CD4-positive, CD25-positive, alpha-beta regulatory T cell (primary cell): ENCODE measurements at places on chromosomes 11 and 22.

DNA sequence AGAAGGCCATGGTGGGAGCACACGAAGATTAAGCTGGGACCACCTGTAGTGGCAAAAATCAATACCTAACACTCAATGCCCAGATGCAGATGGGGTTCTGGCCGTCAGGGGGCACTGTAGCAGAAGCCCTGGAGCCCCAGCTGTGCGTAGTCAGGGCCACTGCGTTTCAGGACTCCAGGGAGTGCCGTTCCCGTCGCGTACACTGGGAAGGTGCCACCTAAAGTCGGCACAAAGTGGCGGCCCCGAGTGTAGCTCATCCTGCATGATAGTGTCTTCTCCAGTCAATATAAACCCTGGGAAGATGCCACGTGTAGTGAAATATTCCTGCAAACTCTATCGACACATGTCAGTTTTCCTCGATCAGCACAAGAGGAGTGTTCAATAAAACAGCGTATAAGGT, 123.8 kb upstream of the NTM start:
- no peak for DNase-seq

DNA sequence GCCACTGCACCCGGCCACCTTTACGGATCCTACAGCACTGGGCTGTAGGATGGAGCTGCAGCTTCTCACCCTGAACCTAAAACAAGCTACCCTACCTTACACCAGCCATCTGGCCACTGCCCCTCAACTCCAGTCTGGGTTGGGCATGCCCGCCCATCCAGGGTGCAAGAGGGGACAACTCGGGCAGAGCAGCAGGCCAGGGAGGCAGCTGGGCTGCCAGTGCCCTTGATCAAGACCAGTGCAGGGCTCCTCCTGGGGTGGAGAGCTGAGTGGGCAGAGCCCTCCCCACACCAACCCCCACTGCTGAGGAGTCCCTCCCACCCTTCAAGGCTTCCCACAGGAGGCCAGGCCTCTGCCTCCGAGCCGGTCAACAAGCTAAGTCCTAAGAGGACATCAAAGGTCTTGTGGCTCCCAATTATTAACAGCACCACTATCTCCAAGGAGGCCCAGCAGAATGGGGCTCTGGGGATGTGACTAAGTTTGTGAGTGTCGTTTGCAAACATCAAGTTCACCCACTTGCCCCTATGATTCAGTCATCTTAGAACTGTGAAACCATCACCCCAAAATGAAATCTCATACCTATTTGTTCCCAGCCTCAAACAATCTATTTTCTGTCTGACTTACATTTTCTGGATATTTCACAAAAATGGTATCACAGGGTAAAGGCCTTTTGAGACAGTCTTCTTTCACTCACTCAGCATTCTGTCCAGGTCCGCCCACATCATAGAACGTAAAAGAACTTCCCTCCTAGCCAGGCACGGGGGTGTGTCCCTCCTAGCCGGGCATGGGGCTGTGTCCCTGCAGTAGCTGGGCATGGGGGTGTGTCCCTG, 11.0 kb downstream of the GATD1 start:
- DNase-seq = no peak

GRCh38 chr11:13205486-13205885, 72.1 kb upstream of the BMAL1 start:
- DNase-seq = no peak

DNA sequence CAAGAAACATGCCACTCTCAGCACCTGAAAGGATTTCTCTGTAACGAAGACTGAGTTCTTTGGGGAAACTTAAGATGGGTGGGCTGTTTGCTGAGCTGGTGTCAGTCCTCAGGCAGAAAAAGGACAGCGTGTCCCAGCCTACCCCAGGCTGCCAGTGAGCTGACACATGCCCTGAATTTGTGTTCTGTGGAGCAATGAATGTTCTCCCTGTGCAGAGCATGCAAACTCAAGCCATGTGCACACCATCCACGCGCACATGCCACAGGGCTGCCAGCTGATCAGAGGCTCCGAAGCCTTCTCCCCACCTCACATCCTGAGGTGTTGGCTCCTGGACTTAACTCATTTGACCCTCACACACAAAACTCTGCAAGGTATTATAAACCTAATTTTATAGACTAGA, 104.9 kb downstream of the KCNC1 start:
- DNase-seq = no peak

- DNase-seq = peak; percentile 88
Measured at GRCh38 chr11:67505605-67506396, 638 bp upstream of the PITPNM1 start.

- no peak for DNase-seq
Measured at GRCh38 chr22:17744430-17744829, 29.8 kb downstream of the BID start.

- DNase-seq = no peak
Measured at GRCh38 chr22:30989474-30989873, 20.4 kb downstream of the TUG1 start.

DNA sequence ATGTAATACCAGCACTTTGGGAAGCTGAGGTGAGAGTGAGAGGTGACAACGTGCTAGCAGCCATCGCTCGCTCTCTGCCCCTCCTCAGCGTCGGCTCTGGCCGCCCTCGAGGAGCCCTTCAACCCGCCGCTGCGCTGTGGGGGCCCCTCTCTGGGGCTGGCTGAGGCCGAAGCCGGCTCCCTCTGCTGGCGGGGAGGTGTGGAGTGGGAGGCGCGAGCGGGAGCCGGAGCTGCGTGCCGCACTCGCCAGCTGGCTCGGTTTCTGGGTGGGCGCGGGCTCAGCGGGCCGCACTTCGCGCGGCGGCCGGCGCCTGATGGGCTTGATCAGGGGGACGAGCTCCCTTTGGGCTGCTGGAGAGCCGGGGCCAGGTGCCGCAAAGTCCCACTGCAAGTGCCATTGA, 98.9 kb upstream of the UBASH3B start:
- no peak for DNase-seq

DNA sequence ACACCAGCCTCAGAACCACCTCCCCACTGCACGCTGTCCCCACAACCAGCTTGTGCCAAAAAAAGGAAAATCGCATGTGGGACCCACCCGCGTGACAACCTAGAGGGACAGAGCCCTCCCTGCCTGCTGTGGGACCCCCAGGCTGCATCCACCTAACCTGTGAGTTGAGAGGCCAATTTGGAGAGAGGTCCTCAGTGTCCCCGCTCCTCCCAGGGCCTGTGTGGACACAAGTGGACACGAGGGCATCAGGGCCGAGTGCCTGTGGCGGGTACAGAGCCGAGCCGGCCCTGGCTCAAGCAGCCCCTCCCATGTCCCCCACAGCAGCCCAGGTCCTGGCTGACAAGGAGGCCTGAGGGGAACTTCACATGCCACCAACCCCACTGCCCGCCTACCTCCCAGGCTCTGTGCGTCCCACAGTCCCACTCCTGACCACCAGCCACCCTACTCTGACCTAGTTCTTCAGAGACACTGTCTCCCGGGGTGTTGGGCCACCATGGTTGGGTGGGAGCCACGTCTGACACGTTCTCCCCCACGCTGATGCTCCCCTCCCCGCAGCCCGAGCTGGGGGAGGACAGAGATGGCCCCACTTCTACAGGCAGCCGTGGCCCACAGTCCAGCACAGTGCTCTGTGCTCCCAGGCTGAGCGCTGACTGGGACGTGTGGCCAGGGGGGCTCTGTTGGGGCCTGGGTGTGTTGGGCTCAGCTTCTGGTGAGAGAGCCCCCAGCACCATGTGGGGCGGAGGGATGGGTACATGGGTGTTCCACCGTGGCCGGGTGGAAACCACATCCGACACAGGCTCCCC, 19.2 kb downstream of the SELENOO start:
- DNase-seq = no peak

GRCh38 chr11:2908130-2908529, 21.1 kb downstream of the PHLDA2 start:
- DNase-seq = no peak

GRCh38 chr11:2098691-2099515, 40.3 kb downstream of the IGF2 start:
- no peak for DNase-seq

DNA sequence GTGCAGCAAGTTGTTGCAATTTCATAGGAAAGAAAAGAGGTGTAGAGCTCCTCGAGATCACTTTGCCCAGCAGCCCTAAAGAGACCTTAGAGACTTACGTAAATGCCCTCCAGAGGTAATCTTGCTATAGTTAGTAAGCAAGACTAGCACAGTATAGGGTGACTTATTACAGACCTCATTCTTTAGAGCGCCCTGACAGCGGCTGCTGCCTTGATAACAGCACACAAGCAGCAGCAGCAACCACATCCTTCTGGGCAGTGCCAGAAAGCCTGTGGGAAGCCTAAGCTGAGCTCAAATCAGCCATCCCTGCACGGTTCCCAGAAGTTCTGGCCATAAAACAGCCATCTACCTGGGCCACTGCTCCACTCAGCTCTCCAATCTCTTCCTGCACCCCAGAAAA, 22.6 kb upstream of the OR56B1 start:
- DNase-seq = no peak

GRCh38 chr22:39482768-39483167, 19.3 kb upstream of the MIEF1 start:
- no peak for DNase-seq
